ENCODE measurements at places on chromosomes 5 and 9. TPM values are rescaled to one million over a fixed set of nuclear protein-coding genes. Genes with fewer than 3 reads are reported as not detected.

FAXDC2 gene
- total RNA-seq = 38.3 TPM

GOLM1 gene
- 25.2 TPM for total RNA-seq

FGF1 gene
- total RNA-seq = 0.48 TPM

DMRT3 gene
- not detected for total RNA-seq

LIFR gene
- total RNA-seq = 67.1 TPM

FST gene
- total RNA-seq = 3.5 TPM

GLDC gene
- 0.79 TPM for total RNA-seq

DNA sequence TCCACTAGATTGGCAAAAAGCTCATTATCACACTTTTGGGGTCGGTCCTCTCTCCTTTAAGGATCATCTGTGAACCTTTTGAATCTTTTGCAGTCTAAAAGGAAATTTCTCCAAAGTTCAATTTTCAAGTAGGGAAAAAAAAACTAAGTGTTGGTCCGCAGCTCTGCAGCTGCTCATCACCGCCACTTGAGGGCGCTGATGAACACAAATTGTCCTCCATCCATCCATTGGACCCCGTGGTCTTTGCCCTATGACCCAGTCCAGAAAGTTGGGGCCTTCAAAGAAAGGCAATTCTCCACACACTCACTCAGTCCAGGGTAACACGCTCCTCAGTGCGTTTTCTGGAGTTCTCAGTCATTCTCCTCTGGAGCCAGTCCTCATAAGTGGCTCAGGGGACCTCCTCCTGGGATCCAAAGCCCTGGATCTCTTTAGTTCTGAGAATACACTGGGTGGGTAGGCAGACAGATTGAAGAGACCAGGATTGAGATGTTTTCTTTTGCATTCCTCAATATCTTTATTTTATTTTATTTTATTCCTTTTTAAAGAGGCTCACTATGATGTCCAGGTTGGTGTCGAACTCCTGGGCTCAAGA lies 63.6 kb upstream of the SLC28A3 start:
- no peaks in the 10 kb centered on the region for H3K27me3 ChIP-seq
- H3K4me1 ChIP-seq = no peaks in the 10 kb centered on the region
- H3K36me3 ChIP-seq = no peaks in the 10 kb centered on the region

GRCh38 chr9:94176608-94177007 lies 82.5 kb upstream of the ZNF169 start:
- H3K36me3 ChIP-seq = no peaks in the 10 kb centered on the region
- DNase-seq = no peak
- H3K27ac ChIP-seq = no peak overlapping the region
- H3K4me3 ChIP-seq = no peak overlapping the region
- H3K4me1 ChIP-seq = peaks cover 19% of the 10 kb centered on the region

DNA sequence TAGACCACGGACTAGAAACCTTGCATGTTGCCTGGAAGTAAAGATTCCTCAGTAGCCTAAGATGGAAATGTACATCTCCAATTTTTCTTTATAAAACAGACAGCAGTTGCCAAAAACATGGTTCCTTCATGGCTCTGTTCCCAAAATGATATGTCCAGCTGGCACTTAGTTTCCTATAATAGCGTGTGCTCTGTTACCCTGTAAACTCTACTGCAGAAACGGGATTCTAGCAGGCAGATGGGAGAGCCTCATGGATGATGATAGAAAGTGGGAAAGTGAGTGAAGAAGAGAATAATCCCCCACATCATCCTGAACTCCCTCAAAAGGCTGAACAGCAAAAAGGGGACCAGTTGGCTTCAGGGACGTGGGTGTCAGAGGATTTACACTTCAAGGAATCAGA lies 118.2 kb downstream of the FRMD3 start:
- no peak overlapping the region for H3K4me3 ChIP-seq
- peaks cover 5% of the 10 kb centered on the region for H3K4me1 ChIP-seq
- no peak overlapping the region for H3K27ac ChIP-seq
- no peaks in the 10 kb centered on the region for H3K27me3 ChIP-seq
- no peak for DNase-seq

- no peaks in the 10 kb centered on the region for H3K27me3 ChIP-seq
- H3K4me3 ChIP-seq = no peak overlapping the region
- no peaks in the 10 kb centered on the region for H3K4me1 ChIP-seq
- no peaks in the 10 kb centered on the region for H3K36me3 ChIP-seq
- DNase-seq = no peak
- H3K27ac ChIP-seq = no peak overlapping the region
Measured at GRCh38 chr9:125990793-125991220, 243.6 kb downstream of the PBX3 start.

- no peaks in the 10 kb centered on the region for H3K4me1 ChIP-seq
- no peak overlapping the region for H3K27ac ChIP-seq
- H3K4me3 ChIP-seq = no peak overlapping the region
- no peaks in the 10 kb centered on the region for H3K27me3 ChIP-seq
Measured at GRCh38 chr5:133392448-133392847, 219.9 kb downstream of the FSTL4 start.

DNA sequence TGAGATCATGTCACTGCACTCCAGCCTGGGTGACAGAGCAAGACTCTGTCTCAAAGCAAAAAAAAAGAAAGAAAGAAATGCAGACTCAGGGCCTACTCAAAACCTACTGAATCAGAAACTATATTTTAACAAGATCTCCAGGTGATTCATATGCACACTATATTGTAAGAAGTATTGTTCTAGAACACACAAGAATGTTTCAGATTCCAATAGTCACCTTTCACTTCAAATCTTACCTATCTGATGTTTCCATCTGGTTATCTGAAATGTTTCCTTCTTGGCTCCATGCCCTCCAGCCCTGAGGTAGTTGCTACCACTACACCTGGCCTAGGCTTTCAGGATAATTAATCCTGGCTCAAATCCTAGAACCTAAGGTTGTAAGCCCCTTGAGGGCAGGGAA lies 36.8 kb upstream of the SNX2 start:
- no peaks in the 10 kb centered on the region for H3K36me3 ChIP-seq
- DNase-seq = no peak
- H3K4me3 ChIP-seq = no peak overlapping the region
- no peaks in the 10 kb centered on the region for H3K4me1 ChIP-seq

GRCh38 chr9:108443741-108444140 lies 412.0 kb downstream of the ACTL7B start:
- no peaks in the 10 kb centered on the region for H3K4me1 ChIP-seq
- no peak for DNase-seq

DNA sequence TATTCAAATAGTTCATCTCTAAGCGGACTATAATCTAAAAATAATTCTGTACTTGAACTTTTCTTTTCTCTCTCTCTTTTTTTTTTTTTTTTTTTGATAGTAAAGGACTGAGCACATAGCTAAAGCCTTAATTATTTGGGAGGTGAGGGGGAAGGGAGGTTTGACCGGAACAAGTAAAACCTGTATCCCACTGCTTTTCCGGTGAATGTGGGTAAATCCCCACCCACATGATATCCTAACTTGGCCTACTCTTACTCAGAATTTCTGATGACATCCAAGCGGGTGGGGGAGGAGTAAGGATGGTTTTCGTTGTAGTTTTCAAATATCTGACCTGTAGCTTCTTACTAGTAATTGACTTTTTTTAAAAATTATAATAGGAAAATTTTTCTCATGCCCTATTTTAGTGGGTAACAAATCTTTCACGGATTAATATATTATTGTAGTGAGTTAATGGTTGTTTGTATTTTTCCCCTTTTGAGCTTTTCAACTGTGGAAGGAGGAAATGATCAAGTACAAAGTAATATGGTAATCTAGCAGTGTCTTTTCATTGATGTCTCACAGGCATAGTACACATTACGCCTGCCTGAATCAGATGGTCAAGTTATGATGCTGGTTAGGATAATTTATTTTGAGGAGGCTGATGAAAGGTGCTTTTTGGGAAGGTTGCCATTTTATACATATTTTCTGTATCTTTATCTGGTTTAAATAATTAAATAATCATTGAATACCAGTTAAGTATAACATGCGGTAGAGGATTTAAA lies 2.2 kb upstream of the ELL2 start:
- no peaks in the 10 kb centered on the region for H3K27me3 ChIP-seq
- no peaks in the 10 kb centered on the region for H3K36me3 ChIP-seq
- peaks cover 12% of the 10 kb centered on the region for H3K4me1 ChIP-seq
- no peak overlapping the region for H3K4me3 ChIP-seq

DNA sequence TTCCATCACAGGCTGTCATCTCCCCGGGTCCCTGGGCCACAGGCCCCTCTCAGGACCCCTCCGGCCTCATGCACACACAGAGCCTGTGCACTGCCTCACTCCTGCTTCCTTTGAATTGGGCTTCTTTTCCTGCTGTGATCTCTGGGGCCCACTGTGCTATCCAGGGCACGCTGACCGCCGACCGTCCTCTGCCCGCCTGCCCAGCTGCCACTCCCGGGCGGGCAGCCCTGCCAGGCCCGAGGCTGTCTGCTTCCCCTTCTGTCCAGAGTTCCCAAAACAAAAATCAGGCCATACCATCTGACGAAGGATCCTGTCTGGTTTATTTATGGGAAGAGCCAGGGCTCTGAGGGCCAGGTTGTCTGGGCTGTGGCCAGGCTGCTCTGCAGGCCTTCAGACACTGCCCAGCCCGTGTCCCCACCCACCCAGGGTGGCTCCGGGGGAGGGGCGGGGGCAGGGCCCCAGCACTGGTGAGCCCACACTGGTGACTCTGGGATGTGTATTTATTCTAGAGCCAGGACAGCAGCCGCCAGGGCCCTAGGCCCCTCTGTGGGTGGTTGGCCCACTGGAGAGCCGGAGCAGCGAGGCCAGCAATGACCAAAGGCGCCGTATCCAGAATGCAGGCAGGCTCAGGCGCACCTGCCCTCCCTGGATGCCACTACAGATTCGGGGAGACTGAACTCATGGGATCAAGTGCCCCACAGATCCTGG lies 57.0 kb downstream of the ADAMTS2 start:
- no peaks in the 10 kb centered on the region for H3K36me3 ChIP-seq
- no peaks in the 10 kb centered on the region for H3K27me3 ChIP-seq
- H3K4me3 ChIP-seq = no peak overlapping the region
- DNase-seq = peak; percentile 13
- H3K27ac ChIP-seq = no peak overlapping the region
- peaks cover 13% of the 10 kb centered on the region for H3K4me1 ChIP-seq

DNA sequence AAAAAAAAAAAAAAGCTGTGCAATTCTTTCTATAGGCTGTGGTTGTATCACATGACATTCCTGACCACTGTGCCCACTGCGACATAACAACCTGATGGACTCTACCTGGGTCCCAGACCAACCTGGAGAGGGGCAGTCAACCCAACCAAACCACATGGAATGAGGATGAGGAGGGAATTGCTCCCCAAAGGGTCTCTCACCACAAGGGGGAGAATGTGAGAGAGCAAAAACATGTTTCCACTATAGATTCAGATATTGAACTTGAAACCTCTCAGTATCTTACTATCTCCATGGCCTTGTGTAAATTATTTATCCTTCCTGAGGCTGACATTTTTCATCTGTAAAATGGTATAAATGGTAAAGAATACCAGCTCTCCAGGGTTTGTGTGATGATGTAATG lies 66.9 kb upstream of the SV2C start:
- no peak overlapping the region for H3K4me3 ChIP-seq
- no peak overlapping the region for H3K27ac ChIP-seq
- no peak for DNase-seq
- no peaks in the 10 kb centered on the region for H3K4me1 ChIP-seq
- H3K27me3 ChIP-seq = no peaks in the 10 kb centered on the region

DNA sequence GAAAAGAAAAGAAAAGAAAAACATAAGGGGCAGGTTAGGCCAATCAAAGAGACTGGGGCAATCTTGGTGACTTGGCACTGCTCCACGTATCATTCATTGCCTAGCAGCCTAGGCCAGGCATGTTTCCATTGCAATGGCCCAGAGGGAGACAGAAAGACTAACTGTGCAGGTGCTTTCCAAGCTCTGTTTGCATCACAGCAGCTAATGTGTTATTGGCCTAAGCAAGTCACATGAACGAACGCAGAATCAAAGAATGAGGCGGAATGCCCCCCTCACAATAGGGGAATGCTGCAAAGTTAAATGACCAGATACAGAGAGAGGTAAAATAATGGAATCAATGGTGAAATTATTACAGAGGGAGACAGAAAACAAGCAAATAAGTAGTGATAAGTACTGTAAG lies 11.1 kb upstream of the VPS13A start:
- H3K36me3 ChIP-seq = no peaks in the 10 kb centered on the region
- H3K4me3 ChIP-seq = no peak overlapping the region
- H3K27me3 ChIP-seq = no peaks in the 10 kb centered on the region
- no peak overlapping the region for H3K27ac ChIP-seq
- H3K4me1 ChIP-seq = no peaks in the 10 kb centered on the region

GRCh38 chr9:16640649-16641048 lies 229.8 kb downstream of the BNC2 start:
- peaks cover 4% of the 10 kb centered on the region for H3K4me1 ChIP-seq
- no peak overlapping the region for H3K4me3 ChIP-seq
- H3K36me3 ChIP-seq = no peaks in the 10 kb centered on the region
- DNase-seq = no peak
- H3K27me3 ChIP-seq = no peaks in the 10 kb centered on the region
- H3K27ac ChIP-seq = no peak overlapping the region

DNA sequence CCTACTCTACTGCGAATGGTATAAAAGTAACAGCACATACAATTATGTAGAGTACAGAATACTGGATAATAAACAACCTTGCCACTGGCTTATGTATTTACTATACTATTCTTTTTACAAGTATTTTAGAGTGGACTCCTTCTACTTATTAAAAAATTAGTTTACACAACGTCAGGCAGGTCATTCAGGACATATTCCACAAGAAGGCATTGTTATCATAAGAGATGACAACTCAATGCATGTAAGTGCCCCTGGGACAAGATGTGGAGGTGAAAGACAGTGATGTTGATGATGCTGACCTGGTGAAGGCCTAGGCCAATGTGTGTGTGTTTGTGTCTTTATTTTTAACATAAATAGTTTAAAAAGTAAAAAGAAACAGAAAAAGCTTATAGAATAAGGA lies 421.7 kb downstream of the CDH12 start:
- no peak for DNase-seq
- H3K4me1 ChIP-seq = no peaks in the 10 kb centered on the region
- no peak overlapping the region for H3K4me3 ChIP-seq
- no peaks in the 10 kb centered on the region for H3K36me3 ChIP-seq
- H3K27me3 ChIP-seq = no peaks in the 10 kb centered on the region

GRCh38 chr5:181242031-181242451 lies 1.7 kb downstream of the RACK1 start:
- DNase-seq = no peak
- no peak overlapping the region for H3K4me3 ChIP-seq
- H3K4me1 ChIP-seq = peaks cover 14% of the 10 kb centered on the region
- H3K27ac ChIP-seq = peak overlapping the region; percentile 67
- H3K27me3 ChIP-seq = no peaks in the 10 kb centered on the region

DNA sequence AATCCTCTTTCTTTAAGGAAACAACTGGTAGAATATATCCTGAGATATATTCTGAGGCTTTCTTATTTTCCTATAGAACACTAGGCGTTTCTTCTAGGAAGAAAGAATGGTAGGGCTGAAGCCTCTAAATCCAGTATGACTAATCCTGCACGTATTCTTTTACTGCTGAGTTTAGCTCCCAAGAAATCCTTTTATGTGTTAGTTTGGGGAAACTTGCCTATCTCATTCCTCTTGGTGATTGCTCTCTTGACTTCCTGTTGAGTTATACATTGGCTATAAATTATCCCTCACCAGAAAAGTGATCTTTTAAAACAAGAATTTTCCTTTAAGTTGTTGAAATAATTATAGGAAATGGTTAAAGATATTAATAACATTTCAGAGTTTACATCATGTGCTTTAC lies 422.9 kb downstream of the TMEM161B start:
- no peak overlapping the region for H3K27ac ChIP-seq
- H3K27me3 ChIP-seq = no peaks in the 10 kb centered on the region
- no peaks in the 10 kb centered on the region for H3K4me1 ChIP-seq
- H3K4me3 ChIP-seq = no peak overlapping the region
- DNase-seq = no peak

- H3K27ac ChIP-seq = no peak overlapping the region
- no peak overlapping the region for H3K4me3 ChIP-seq
- H3K27me3 ChIP-seq = peaks cover 3% of the 10 kb centered on the region
- no peak for DNase-seq
- no peaks in the 10 kb centered on the region for H3K36me3 ChIP-seq
Measured at GRCh38 chr5:27020973-27021372, 17.4 kb downstream of the CDH9 start.
